ENCODE measurements at places on chromosomes 11 and 22. TPM values are rescaled to one million over a fixed set of nuclear protein-coding genes. Genes with fewer than 3 reads are reported as not detected.

DNA sequence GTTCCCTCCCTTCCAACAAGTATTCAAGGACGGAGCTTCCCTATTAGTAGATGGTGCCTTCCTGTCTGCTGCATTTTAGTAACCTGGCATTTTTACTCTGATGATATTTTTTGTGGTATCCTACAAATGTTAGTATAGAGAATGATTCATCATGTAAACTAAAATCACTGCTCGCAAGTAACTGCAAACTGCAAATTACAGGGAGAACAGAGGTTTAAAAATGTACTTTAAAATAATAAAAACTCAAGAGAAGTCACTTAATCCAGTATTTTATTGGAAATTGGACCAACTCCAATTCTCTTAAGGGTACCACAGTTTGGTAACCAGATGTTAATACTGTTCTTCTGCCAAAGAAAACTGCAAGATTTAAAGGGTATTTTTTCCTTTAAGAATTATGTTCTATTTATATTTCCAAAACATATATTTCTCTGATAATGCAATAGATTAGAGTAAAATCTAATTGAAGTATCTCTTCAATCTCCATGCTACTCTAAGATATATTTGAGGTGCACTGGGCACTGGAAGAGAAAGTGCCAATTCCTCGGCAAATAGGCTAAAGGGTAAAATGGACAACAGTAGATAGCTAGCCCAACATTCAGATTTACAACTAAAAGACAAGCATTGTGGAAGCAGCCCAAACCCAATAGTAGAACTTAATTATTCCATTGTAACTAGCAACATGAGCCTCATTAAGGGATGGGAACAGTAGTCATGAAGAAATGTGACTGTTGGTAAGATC, 298.0 kb downstream of the TTC28 start:
- DNase-seq, result no peak

GRCh38 chr11:76799066-76799804, 16.1 kb downstream of the TSKU start:
- peak; percentile 94 for DNase-seq

SCUBE2 gene
- 1.6 TPM for total RNA-seq

DNA sequence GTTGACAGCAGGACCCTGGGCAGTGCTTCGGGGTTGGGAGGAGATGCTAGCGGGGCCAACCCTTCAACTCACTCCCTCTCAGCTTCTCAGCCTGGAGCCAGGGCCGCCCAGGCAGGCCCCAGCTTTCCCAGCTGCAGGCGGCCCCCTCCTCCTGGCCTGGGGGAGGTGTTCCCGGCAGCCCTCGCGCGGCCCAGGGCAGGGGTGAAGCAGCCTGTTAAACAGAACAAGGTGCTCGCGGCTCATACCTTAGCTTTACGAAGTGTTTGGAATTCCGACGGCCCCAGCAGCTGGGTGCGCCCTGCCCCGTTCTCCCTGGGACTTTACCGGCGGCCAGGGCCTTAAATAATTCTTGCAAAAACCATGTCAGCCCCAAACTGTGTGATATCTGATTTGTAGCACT, 17.2 kb downstream of the MRPL23 start:
- DNase-seq, result no peak

ASRGL1 gene
- total RNA-seq, result 0.74 TPM

DNA sequence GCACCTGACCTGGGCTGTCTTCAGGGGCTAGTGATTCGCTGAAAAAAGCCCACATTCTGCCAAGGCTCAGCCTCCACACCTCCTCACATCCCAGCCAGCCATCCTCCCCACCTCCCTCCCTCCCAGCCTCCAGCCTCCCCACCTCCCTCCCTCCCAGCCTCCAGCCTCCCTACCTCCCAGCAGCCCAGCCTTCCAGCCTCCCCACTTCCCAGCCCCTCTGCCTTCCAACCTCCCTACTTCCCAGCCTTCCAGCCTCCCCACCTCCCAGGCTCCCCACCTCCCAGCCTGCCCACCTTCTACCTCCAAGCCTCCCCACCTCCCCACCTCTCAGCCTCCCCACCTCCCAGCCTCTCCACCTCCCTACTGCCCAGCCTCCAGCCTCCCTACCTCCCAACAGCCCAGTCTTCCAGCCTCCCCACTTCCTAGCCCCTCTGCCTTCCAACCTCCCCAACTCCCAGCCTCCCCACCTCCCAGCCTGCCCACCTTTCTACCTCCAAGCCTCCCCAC, 33.7 kb upstream of the TH start:
- no peak for DNase-seq

RTN4RL2 gene
- total RNA-seq, result 0.94 TPM
